ENCODE measurements at places on chromosomes 3 and 15. TPM values are rescaled to one million over a fixed set of nuclear protein-coding genes. Genes with fewer than 3 reads are reported as not detected.

The TMEM115 gene
- 30.0 TPM for total RNA-seq

The ZNF620 gene
- total RNA-seq, result 7.6 TPM

The THUMPD3 gene
- 19.9 TPM for total RNA-seq

The CDCP1 gene
- 0.11 TPM for total RNA-seq

The MYL3 gene
- 0.09 TPM for total RNA-seq

The SYNM gene
- total RNA-seq, result 86.0 TPM

The CD200R1 gene
- not detected for total RNA-seq

The MRAS gene
- 4.9 TPM for total RNA-seq

The ISLR gene
- total RNA-seq, result 0.11 TPM

The SH2D7 gene
- total RNA-seq, result not detected

The REC114 gene
- total RNA-seq, result not detected

The SMCO1 gene
- total RNA-seq, result not detected

The TNNC1 gene
- not detected for total RNA-seq

The OR5K2 gene
- total RNA-seq, result not detected

The GOLGA6L10 gene
- 0.22 TPM for total RNA-seq

The CPN2 gene
- total RNA-seq, result not detected

The FANCD2OS gene
- total RNA-seq, result not detected

The SAMD7 gene
- total RNA-seq, result not detected

The ARHGAP11A gene
- total RNA-seq, result 3.4 TPM

The CORO2B gene
- total RNA-seq, result 0.98 TPM

The IVD gene
- 28.6 TPM for total RNA-seq

The CADM2 gene
- total RNA-seq, result 0.22 TPM

The SIDT1 gene
- total RNA-seq, result 0.09 TPM

Data from dermis lymphatic vessel endothelial cell (primary cell).